Liver (tissue), 10 donors: ENCODE measurements at places on chromosomes 7 and 10. TPM values are rescaled to one million over a fixed set of nuclear protein-coding genes. Genes with fewer than 3 reads are reported as not detected.

The FIS1 gene
- 133 TPM for total RNA-seq

The ZNF487 gene
- 4.8 TPM for total RNA-seq

The ELFN1 gene
- 3.4 TPM for total RNA-seq

The CDC14C gene
- not detected for total RNA-seq

- H3K36me3 ChIP-seq = peaks cover 32% of the 10 kb centered on the region
- no peaks in the 10 kb centered on the region for H3K27me3 ChIP-seq
- DNase-seq = no peak
- H3K4me1 ChIP-seq = peaks cover 7% of the 10 kb centered on the region
These were observed 58.2 kb downstream of the RBM33 start for GRCh38 chr7:155702616-155703015.

DNA sequence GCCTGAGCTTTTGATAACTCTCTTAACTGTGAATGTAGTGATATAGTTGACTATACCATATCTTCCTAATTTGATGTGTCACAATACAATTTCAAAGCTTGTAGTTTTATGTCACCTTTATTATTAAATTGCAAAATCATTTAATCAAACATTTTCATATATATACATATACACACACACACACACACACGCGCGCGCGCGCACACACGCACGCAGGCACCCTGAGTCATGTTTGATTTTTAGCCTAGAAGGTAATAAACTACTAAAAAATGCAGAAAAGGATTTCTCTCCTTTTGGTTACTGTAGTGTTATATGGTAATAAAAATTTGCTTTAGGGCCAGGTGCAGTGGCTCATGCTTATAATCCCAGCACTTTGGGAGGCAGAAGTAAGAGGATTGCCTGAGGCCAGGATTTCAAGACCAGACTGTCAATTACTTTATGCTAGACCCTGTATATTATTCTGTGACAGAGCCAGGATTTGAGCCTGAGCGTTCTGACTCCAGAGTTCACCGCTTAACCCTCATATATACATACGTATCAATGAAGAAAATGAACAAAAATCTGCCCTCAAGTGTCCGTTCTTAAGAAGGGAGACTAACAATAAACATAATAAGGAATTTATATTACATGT, 89.6 kb downstream of the PODXL start:
- H3K27ac ChIP-seq = no peak overlapping the region
- H3K36me3 ChIP-seq = peaks cover 3% of the 10 kb centered on the region
- H3K4me3 ChIP-seq = no peak overlapping the region

DNA sequence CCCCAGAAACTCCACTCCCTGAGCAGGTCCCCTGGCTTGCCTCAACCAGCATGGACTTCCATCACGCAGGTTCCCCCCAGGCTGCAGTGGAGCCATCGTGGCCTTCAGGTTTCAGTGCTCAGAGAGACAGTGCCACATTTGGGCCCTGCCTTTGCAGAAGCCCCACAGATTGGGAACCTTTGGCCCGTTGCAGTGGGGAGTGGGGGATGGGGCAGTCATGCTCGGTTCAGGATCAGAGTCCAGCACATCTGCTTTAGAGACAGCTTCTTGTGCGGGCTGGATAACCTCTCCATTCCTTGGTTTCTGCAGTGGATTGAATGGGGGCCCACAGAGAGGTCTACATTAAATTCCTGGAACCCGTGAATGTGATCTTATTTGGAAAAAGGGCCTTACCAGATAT, 183.9 kb downstream of the EBF3 start:
- no peak overlapping the region for H3K27ac ChIP-seq
- no peaks in the 10 kb centered on the region for H3K27me3 ChIP-seq
- peak; percentile 51 for DNase-seq

DNA sequence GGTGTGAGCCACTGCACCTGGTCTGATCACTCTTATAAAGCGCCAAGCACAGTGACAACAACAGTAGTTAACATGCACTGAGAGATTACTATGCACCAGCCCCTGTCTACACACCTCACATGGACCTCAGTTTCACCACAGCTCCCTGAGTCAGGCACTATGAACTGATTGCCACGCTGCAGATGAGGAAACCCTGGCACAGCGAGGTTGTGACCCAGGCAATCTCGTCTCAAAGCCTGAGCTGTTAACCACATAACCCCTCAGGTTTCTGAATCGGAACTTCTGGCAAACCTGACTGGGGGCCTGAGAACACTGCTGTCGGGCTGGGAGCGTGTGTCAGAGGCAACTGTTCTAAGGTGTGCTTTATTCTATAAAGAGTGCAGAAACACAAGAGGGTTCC, 150.8 kb downstream of the RNF216 start:
- H3K27ac ChIP-seq = no peak overlapping the region
- H3K4me1 ChIP-seq = peaks cover 3% of the 10 kb centered on the region

- H3K36me3 ChIP-seq = no peaks in the 10 kb centered on the region
- H3K27ac ChIP-seq = no peak overlapping the region
- DNase-seq = no peak
- H3K27me3 ChIP-seq = no peaks in the 10 kb centered on the region
- no peak overlapping the region for H3K4me3 ChIP-seq
These were observed 46.3 kb upstream of the ELFN1 start for GRCh38 chr7:1623810-1624209.

DNA sequence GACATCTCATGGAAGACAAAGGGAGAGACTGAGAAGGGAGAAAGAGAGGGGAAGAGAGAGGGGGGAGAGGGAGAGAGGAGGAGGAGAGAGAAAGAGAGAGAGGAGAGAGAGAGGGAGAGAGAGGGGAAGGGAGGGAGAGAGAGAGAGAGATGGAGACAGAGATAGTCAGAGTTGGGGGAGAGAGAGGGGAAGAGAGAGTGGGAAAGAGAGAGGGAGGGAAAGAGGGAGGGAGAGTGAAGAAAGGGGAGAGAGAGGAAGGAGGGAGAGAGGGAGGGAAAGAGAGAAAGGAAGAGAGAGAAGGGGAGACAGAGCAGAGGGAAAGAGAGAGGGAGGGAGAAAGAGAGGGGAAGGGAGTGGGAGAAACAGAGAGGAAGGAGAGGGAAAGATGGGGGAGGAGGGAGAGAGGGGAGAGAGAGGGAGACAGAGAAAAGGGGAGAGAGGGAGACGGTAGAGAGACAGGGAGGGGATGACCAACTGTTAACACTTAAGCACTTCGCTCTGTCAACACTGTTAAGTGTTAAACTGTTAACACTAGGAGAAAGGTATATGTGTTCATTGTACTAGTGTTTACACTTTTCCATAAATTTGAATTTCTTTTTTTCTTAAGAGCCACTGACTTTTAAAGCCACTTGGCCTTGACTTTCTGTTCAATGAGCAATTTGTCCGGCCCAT, 21.8 kb upstream of the SDK1 start:
- no peak overlapping the region for H3K27ac ChIP-seq
- no peak overlapping the region for H3K4me3 ChIP-seq
- no peaks in the 10 kb centered on the region for H3K36me3 ChIP-seq
- DNase-seq = no peak
- no peaks in the 10 kb centered on the region for H3K27me3 ChIP-seq
- no peaks in the 10 kb centered on the region for H3K4me1 ChIP-seq

GRCh38 chr10:11218395-11218794, 200.7 kb downstream of the CELF2 start:
- no peaks in the 10 kb centered on the region for H3K36me3 ChIP-seq
- H3K4me3 ChIP-seq = no peak overlapping the region
- no peaks in the 10 kb centered on the region for H3K27me3 ChIP-seq
- no peak overlapping the region for H3K27ac ChIP-seq
